Calu3 (cell line): ENCODE measurements at places on chromosomes 4 and X.

DNA sequence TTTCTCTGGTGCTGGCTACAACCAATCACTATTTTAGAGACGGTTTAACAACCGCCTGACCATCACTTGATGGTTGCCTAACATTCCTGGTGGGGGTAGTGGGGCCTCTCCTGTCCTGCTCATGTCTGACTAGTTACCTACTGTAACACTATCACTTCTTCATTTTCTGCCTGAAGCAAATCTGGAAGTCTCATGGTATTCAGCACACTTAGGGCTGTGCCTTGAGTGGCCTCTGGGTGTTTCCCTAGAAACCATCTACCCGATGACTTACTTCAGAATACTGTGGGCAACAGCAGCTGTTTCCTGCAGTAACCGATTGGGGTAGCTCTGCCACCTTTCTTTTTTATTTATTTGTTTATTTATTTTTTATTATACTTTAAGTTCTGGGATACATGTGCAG, 880.1 kb upstream of the INTU start:
- no peaks in the 10 kb centered on the region for H3K27me3 ChIP-seq
- H3K27ac ChIP-seq = no peak overlapping the region
- no peak for DNase-seq
- no peaks in the 10 kb centered on the region for H3K4me1 ChIP-seq
- no peaks in the 10 kb centered on the region for H3K36me3 ChIP-seq

DNA sequence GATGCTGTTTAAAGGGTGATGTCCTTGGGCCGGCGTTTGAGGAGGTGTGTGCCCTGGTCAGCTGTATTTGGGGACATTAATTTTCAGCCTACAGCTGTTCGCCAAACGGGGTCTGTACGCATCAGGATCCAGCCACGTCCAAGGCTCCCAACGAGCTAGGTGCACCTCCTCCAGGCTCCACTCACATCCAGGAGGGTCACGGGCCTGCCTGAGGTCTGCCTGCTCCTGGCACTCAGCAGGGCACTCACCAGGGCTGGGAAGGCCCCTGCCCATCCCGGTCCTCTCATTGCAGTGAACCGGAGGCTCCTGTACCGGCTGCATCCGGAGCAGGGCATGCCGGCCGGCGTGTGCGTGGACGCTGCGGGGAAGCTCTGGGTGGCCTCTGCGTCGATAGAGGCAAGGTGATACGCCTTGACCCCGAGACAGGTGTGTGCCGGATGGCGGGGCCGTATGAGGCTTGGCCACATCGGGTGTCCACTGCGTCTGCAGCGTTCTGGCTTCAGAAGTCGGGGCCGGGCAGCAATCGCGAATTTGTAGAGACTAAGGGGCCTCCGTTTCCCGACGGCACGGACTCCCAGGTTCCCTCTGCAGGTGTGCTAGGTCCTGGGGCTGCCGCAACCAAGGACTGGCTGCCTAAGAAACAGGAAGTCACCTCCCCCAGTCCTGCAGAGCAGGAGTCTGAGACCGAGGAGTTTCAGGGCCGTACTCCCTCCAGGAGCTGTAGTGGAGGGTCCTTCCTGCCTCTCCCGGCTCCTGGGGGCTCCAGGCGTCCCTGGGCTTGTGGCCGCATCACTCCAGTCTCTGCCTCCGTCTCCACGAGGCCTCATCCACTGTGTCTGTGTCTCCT, 27.5 kb upstream of the PLCXD1 start:
- no peak overlapping the region for H3K4me3 ChIP-seq
- no peak for DNase-seq
- no peak overlapping the region for H3K27ac ChIP-seq
- no peaks in the 10 kb centered on the region for H3K4me1 ChIP-seq

- no peaks in the 10 kb centered on the region for H3K36me3 ChIP-seq
- H3K4me1 ChIP-seq = peaks cover 10% of the 10 kb centered on the region
- peak overlapping the region; percentile 57 for H3K27ac ChIP-seq
- no peaks in the 10 kb centered on the region for H3K27me3 ChIP-seq
Observed at GRCh38 chr4:39823191-39823590, 125.3 kb downstream of the UBE2K start.

GRCh38 chr4:52244103-52244775, 193.1 kb downstream of the SPATA18 start:
- no peaks in the 10 kb centered on the region for H3K4me1 ChIP-seq
- no peak overlapping the region for H3K27ac ChIP-seq
- no peaks in the 10 kb centered on the region for H3K36me3 ChIP-seq
- DNase-seq = no peak

- H3K27me3 ChIP-seq = no peaks in the 10 kb centered on the region
- H3K27ac ChIP-seq = no peak overlapping the region
- no peak for DNase-seq
- no peaks in the 10 kb centered on the region for H3K36me3 ChIP-seq
- H3K4me1 ChIP-seq = no peaks in the 10 kb centered on the region
Observed at GRCh38 chr4:126018274-126018673, 703.5 kb downstream of the FAT4 start.

DNA sequence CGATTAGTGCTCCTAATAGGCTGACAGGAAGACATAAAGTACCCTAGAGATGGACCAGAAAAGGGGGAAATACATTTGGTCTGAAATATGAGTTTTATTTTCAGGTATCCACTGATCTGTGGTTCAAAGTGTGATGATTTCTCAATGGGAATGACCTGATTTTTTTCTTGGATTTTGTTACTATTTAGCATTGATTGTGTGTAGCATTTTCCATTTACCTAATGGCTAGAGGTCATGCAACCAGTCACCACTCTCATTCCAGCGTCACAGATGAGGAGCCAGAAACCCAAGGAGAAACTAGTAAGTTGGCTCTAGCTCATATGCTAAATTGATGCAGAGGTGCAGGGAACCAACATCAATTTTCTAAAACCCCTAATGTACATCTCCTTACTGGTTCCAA, 118.1 kb downstream of the IL1RAPL2 start:
- H3K27me3 ChIP-seq = no peaks in the 10 kb centered on the region
- H3K4me3 ChIP-seq = no peak overlapping the region
- no peak for DNase-seq
- H3K36me3 ChIP-seq = no peaks in the 10 kb centered on the region
- no peaks in the 10 kb centered on the region for H3K4me1 ChIP-seq

GRCh38 chr4:24824720-24825119, 29.3 kb downstream of the SOD3 start:
- H3K4me3 ChIP-seq = no peak overlapping the region
- no peaks in the 10 kb centered on the region for H3K4me1 ChIP-seq
- H3K36me3 ChIP-seq = no peaks in the 10 kb centered on the region
- H3K27ac ChIP-seq = no peak overlapping the region

DNA sequence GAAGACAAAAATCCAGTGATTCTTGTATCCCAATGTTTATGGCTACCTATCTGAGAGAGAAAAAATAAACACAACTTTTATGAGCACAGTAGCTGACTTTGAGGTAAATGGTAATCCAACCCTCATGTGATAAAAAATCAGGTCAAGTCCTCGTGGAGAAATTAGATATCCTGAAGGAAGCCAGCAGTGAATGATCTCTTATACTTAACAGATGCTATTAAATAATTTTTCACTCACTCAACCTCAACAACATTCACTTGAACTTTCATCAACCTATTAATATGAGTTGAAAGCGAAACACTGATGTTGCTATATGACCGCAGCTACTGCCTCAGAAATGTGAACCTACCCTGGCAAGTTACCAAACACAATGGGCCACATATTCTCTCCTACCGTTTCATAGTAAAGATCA, 105.4 kb downstream of the GPC3 start:
- no peaks in the 10 kb centered on the region for H3K36me3 ChIP-seq
- H3K4me3 ChIP-seq = no peak overlapping the region
- DNase-seq = no peak
- no peak overlapping the region for H3K27ac ChIP-seq
- no peaks in the 10 kb centered on the region for H3K27me3 ChIP-seq

DNA sequence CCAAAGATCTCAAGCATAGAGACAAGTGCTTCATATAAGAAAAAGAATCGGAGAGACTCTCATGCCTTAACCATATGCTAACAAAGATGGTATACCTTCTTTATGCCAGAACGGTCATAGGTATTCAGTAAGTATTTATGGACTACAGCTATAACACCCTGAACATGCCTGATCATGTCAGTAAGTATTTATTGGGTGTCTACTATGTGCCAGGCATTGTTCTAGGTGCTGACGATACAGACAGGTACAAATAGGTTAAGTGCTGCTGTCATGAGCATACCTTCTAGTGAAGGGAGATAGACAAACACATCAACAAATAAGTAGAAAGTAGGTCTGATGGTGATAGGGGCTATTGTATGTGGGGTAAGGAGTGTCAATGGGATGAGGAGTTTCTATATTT, 9.5 kb upstream of the MID1 start:
- H3K27ac ChIP-seq = no peak overlapping the region
- peaks cover 11% of the 10 kb centered on the region for H3K36me3 ChIP-seq
- peaks cover 28% of the 10 kb centered on the region for H3K4me1 ChIP-seq
- no peaks in the 10 kb centered on the region for H3K27me3 ChIP-seq

GRCh38 chr4:119053245-119053644, 82.4 kb upstream of the MYOZ2 start:
- no peak for DNase-seq
- H3K27me3 ChIP-seq = no peaks in the 10 kb centered on the region
- H3K4me1 ChIP-seq = peaks cover 7% of the 10 kb centered on the region
- H3K4me3 ChIP-seq = no peak overlapping the region

DNA sequence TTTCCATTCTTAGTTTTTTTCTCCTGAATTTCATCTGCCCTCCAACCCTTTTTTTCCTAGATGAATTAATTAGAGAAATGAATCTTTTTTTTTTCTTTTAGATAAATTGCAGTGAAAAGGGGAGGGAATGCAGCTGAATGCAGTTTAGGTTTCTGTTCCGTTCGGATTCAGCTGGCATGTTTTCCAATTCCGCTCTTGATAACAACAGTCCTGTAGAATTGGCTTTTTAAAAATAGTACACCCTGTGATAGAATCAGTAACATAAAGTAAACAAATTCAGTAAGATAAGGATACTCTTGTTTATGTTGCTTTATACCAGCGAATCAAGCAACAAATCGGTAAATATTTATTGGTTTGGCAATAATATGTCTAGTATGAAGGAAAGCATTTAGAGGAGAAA, 103.5 kb downstream of the UNC5C start:
- H3K27me3 ChIP-seq = no peaks in the 10 kb centered on the region
- no peaks in the 10 kb centered on the region for H3K4me1 ChIP-seq

GRCh38 chr4:76624241-76624681, 189.2 kb downstream of the SHROOM3 start:
- H3K27me3 ChIP-seq = no peaks in the 10 kb centered on the region
- peaks cover 75% of the 10 kb centered on the region for H3K4me1 ChIP-seq
- DNase-seq = peak; percentile 15
- peaks cover 23% of the 10 kb centered on the region for H3K36me3 ChIP-seq

DNA sequence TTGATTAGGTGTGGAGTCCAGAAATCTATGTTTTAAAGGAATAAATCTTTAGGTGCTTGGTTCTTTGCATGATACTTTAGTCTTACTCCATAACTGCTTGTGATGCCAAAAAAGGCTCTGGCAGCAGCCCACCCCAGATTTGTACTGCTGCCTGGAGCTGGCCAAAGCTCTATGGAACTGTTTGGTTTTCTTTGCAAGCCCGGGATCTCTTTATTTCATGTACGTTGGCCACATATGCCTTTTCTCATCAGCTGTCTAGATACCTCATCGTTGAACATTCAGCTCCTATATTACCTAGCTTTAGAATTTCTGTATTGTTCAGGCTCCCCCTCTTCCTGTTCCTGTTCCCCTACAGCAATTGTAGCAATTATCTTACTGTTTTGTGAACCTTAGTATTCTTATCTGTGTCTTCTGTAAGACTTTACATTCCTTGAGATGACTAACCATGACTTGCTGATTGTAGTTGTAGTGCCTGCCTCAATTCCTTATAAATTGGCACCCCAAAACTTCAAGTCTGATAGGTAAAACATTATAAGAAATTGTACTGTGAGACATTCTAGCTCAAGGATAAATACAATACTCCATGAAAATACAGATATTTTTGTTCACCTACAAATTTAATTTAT, 199.4 kb upstream of the GPRIN3 start:
- peaks cover 10% of the 10 kb centered on the region for H3K4me1 ChIP-seq
- H3K27me3 ChIP-seq = no peaks in the 10 kb centered on the region
- no peak for DNase-seq
- no peaks in the 10 kb centered on the region for H3K36me3 ChIP-seq
- no peak overlapping the region for H3K4me3 ChIP-seq
- H3K27ac ChIP-seq = no peak overlapping the region

GRCh38 chr4:10239982-10240654, 123.5 kb upstream of the WDR1 start:
- no peak overlapping the region for H3K27ac ChIP-seq
- peaks cover 57% of the 10 kb centered on the region for H3K27me3 ChIP-seq
- H3K4me1 ChIP-seq = no peaks in the 10 kb centered on the region
- H3K4me3 ChIP-seq = no peak overlapping the region
- no peak for DNase-seq

DNA sequence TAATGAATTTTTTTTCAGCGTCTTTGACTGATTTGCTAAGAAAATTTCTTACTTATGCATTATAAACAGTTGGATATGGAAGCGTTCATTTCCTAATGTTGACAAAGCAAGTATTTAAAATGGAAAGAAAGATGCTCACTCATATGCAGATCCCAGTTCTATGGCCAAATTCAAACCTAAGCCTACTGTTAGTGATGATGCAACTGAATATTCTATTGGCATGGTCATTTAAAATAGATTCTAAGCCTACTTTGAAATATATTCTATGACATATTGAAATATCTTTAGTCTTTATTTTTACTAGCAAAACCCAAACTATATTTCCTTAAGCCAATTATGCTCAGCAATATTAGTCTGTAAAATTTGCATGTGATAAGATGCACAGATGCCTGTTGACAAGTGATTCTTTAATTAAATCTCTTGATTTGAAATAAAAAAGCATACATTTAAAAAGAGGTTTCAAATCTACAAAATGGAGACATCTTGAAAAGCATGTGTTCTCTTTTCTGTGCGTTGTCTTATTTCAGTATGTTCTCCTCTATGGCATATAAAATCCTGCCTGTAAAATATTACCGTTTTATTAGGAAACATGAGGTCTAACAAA, 96.6 kb upstream of the NAP1L5 start:
- H3K27me3 ChIP-seq = no peaks in the 10 kb centered on the region
- no peak overlapping the region for H3K27ac ChIP-seq
- H3K4me1 ChIP-seq = peaks cover 37% of the 10 kb centered on the region
- peaks cover 7% of the 10 kb centered on the region for H3K36me3 ChIP-seq
- no peak overlapping the region for H3K4me3 ChIP-seq

DNA sequence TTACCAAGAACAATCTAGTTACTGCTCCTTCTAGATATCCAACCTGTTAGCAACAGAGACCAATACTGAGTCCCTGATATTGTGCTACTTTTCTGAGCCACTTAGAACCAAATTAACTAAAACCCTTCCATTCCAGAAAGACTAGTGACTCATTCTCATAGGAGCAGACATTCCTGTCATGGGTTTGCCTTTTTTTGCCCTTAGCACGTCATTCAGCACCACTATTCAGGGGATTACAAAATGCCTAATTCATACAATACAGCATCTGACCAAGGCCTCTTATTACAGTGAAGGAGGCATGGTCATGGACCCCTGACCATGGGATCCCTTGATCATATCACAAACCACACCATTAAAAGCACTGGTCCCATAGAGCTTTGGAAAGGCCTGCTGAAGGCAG, 123.8 kb upstream of the CXCL13 start:
- no peaks in the 10 kb centered on the region for H3K36me3 ChIP-seq
- H3K4me1 ChIP-seq = no peaks in the 10 kb centered on the region
- H3K4me3 ChIP-seq = no peak overlapping the region
- H3K27me3 ChIP-seq = peaks cover 76% of the 10 kb centered on the region
- H3K27ac ChIP-seq = no peak overlapping the region

- H3K27me3 ChIP-seq = no peaks in the 10 kb centered on the region
- no peaks in the 10 kb centered on the region for H3K4me1 ChIP-seq
- no peak overlapping the region for H3K4me3 ChIP-seq
- peaks cover 14% of the 10 kb centered on the region for H3K36me3 ChIP-seq
- no peak overlapping the region for H3K27ac ChIP-seq
Observed at GRCh38 chr4:118749347-118749988, 64.3 kb downstream of the METTL14 start.
